ENCODE measurements at places on chromosomes 13 and 19.

DNA sequence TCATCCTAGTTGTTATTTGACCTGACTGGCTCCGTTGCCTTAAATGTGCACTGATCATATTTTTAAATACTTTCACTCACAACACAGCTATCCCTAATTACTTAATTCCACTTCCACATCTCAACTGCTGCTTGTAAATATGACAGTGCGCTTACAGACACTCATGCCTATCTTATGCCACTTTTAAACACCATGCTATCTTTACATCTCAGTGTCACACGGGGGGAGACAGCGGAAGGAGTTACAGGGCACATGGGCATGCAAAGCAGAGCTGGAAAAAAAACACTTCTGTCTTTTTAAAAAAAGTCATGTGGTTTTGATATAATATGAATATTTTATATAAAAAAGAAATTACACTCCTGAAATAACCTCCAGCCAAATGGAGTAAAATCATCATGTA is 44.1 kb downstream of the SMAD9 start:
- no peak for DNase-seq

DNA sequence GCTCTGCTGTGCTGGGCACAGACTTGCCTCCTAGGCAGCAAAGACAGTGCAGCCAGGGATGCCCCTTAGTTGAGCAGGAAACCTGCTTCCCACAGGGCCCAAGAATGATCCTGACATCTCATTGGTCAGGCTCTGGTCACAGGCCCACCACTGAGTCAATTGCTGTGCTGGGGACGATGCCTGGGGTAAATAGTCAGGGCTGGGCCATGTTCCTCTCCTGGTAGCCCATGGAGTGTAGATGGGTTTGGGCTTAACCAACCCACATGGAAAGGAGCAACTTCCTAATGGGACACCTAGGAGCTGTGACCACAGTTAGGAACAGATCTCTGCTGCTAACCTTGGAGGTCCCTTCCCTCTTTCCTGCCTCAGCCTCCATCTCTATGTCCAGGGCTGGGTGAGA is 212.5 kb upstream of the ZNF536 start:
- DNase-seq, result no peak

GRCh38 chr19:5827342-5827890 is 12.1 kb downstream of the FUT6 start:
- no peak for DNase-seq

DNA sequence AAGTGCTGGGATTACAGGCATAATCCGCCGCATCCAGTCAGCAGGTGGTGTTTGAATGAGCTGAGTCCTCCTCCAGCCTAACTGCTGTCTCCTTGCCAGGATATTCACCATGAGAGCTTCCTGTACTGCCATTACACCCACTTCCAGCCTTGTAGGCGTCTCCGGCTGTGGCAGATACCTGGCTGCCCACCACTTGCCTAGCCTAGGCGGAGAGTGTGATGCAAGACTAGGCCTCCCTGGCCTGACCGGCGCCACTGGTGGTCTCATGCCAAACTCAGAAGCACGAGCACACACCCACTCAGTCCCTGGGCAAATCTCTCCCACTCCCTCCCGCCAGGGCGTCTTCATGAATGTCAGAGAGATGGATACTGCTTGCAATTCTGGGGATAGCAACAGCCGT is 16.6 kb downstream of the IL12RB1 start:
- DNase-seq, result no peak

GRCh38 chr13:99293178-99293577 is 14.0 kb downstream of the GPR183 start:
- no peak for DNase-seq

DNA sequence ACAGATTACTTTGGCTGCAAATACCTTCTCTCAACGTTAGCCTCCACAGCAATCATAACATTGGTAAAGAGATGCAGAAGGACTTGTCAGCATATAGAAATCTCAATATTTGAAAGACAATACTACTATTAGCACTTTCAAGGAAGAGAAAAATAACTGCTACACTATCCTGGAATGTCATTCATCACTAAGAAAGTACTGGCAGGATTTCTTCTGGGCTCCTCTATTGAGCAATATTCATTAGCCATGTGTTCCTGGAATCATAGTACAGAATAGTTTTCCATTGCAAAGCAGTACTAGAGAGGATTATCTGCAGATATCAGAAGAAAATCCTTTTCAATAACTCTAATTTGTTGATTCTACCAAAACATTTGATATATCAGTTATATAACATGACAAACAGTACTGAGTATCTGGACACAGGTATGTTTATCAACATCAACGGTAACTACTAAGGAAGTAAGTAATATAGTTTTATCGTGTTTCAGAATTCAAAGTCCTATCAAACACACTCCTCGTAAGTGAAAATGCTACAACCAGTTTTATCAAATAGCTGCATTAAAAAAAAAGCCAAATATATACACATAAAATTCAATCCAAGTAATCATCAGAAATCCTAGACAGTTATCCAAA is 27.3 kb downstream of the INTS6 start:
- no peak for DNase-seq

GRCh38 chr13:46569456-46569855 is 16.5 kb downstream of the LRCH1 start:
- no peak for DNase-seq

DNA sequence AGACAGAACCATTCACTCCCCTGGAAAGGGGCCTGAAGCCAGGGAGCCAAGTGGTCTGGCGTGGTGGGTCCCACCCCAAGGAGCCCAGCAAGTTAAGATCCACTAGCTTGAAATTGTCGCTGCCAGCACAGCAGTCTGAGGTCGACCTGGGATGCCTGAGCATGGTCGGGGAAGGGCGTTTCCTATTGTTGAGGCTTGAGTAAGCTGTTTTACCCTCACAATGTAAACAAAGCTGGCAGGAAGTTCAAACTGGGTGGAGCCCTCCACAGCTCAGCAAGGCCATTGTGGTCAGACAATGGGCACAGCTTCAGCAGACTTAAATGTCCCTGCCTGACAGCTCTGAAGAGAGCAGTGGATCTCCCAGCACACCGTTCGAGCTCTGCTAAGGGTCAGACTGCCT is 195.6 kb upstream of the DACH1 start:
- no peak for DNase-seq

DNA sequence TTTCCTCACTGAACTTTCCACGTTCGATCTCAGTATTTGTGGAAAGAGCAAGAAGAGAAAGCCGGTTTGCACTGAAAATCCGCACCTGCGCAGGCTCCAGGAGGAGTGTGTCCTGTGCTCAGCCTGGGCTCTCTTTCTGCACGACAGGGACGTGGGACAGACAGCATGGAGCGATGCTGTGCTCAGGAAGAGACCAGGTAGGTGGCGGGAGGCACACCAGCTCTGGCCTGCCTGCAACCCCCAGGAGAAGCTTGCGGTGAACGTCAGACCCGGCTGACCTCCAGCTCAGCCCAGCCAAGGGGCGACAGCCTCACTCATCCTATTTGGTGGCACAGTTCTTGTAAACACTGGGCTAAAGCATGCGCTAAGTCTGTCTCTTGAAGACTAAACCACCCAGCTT is 35.9 kb downstream of the NAXD start:
- DNase-seq, result no peak

GRCh38 chr19:43433358-43433673 is 18.6 kb downstream of the TEX101 start:
- DNase-seq, result no peak

DNA sequence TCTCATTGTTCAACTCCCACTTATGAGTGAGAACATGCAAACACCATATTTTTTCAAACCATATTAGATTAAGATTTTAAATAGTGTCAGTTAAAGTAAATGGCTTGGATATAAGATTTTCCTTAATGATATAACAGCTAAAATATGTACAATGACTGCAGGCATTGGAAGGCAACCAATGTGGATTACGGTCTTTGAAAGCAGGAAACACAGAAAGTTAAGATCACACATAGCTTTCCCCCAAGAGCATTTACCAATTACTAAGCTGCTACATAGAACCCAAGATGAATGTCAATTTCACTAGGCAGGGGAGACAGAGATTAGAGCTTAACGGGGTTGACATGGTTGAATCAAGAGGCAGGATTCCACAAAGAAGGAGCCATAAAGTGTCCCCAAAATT is 173.2 kb upstream of the TRPC4 start:
- no peak for DNase-seq

DNA sequence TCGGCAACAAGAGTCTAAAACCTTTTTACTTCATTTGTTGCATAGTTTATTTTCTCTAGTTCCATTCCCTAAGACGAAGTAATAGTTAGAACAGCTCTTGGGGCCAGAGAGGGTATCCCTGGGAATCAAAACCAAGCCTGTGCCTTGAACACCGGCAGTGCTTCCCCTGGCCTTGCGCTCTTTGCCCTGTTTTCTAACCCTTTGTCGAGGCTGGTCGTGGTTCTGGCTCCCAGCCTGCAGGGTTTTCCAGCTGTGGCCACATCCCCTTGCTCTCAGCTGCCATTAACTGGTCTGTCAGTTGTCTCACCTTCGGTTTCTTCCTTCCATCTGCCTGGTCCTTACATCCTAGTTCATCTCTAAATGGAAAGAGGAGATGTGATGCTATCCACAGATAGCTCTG is 61.0 kb downstream of the HSPH1 start:
- no peak for DNase-seq

DNA sequence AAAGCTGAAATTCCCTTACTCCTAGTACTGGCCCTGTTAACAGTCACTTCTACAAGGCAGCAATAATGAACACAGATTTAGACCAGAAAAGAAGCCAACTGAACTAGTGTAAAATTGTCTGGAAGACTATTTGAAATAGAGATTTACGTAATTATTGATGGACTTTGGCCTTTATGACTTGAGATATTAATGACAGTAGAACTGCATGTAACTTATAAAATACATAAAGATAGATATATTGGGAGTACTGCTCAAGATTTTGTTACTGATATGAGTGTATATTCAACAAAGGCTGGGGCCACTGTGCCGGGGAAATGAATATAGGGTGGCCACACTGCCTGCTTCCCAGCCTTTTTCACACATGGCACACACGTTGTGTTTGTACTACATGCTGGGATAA is 88.8 kb downstream of the STARD13 start:
- no peak for DNase-seq

DNA sequence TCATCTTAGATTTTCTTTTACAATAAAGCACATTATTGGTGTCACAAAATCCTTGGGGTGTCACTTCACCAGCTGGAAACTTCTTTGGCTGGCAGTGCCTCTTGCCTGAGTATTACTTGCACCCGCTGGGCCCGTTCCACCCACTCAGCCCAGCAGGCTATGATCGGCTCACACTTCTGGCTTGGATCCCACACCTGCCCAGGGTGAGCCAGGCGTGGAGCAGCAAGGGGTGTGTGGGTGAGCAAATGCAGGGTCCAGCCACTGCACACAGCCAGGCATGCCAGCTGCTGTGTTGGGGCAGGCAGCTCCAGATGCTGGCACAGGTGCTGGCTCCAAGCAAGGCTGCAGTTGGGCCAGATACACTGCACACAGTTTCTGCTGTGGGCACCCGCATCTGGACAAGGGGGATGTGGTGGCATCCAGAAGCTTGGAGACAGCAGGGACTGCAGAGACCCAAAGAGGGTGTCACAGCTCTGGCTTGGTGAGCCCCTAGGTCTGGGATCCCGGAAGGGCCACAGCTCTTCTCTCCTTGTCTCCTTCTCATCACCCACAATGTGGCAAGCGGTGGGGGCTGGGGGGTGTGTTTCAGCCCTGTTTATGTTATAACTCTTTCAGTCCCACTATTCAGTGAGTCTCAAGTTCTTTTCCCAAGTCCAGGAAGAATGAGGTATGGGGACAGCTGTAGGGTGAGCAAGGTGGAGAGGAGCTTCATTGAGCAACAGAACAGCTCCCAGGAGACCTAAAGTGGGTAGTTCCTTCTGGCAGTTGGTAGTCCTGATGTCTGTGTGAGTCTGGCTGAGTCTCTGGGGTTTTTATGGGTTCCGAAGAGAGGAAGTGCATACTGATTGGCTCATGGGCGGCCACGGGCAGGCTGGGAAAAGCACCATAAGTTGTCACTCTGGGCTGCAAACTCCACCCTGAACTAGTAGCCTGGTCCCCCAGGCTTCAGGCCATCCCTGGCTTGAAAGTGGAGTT is 25.3 kb upstream of the TBC1D4 start:
- no peak for DNase-seq

DNA sequence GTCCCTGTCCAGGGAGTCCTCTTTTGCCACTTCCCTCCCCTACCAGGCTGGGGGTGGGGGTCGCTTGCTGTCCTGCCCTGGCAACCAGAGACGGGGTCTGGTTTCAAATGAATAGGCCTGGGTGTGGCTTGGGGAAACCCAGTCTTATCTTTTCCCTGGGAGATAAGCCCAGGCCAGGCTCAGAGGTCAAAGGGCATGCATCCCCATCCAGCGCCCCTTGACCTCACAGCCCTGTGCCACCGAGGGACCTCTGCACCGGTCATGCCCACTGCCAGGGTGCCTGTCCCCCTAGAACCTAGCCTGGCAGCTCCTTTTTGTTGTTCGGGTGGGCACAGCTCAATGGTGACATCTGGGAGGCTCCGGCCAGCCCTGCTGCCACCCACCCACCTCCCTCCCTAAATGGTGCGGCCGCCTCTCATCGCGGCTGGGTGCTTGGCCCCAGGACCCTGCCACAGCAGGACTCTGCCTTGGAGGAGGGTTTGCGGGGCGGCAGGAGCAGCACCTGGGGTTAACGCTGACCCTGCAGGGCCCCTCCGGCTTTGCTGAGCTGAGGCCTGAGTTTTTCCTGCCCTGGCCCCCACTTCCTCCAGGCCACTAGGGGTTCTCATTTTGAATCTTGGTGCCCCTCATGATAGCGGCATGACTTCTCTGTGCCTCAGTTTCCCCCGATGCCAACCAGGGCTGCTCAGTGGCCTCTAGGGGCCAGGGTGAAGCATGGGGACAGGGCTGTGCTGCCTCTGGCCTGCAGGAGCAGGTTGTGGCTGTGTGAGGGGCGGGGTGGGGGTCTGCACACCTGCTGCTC is 2.9 kb upstream of the CERS1 start:
- no peak for DNase-seq

DNA sequence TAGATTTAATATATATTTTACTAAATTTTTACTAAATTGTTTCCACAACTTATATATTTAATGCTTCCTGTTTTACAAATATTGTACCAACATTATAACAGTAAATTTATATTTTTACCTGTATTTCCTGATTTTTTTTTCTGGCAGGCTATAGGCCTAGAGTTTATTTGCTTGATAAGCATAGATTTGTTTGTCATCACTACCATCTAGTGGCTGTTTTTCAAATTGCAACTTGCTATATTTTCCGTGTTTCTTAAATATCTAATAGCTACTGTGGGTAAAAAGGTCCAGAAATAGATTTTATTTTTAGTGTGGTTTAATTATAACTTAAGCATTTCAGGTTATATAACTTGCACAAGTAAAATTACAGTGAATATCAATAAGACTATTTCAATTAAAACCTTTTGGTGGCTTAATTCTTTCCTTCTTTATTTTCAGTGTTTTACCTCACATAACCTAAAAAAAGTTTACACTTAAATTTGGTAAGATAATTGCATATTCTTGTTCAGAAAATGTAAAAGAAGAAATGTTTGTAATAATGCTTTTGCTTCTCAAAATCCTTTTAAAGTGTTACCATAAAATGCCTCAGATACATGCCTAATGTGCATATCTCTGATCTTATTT is 60.6 kb downstream of the NDFIP2 start:
- DNase-seq, result no peak

DNA sequence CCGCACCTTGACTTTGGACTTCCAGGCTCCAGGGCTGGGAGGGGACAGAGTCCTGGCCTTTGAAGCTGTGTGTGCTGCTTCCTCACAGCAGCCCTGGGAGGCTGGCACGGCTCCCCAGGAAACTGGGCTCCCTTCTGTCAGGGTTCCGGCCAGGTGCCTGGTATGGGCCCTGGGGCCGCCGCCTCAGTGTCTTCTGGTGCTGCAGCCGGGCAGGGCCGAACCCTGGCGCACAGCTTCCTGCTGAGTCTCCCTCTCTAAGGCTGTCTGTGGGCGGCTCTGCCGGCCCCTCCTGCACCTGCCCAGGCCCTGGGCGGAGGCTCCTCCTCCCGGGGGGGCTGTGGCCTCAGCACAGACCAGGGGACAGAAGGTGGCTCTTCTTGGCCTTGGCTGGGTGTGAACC is 32.4 kb downstream of the GPX4 start:
- DNase-seq, result no peak

Data from memory B cell (primary cell).